ENCODE measurements at places on chromosomes 4 and X.

- no peak for DNase-seq
Observed at GRCh38 chr4:114257501-114257900, 278.1 kb upstream of the ARSJ start.

- no peak for DNase-seq
Observed at GRCh38 chr4:72564789-72565188, 4.2 kb downstream of the ADAMTS3 start.

DNA sequence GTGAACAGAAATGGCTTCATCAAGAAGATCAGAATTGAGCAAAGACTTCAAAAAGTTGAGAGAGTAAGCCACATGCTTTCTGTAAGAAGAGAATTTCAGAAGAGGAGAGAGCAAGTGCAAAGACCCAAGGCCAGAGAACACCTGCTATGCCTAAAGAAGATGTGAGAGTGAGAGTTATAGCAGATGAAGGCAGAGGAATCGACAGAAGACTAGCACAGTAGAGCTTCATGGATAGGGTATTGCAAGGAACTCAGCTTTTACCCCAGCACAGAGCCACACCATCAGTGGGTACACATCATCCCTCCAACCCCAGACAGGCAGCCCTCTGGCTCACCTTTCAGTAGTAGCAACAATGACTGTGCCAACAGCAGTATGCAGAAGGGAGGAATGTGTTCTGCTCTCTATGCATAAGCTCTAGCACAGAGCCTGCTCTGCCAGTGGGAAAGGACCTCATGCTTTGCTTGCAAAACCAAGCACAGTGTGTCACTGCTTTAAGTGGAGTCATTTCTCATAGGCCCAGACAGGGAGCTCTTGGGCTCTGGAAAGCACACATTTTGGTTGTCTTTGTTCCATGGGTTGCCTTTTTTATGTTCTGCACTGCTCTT is 318.6 kb downstream of the NAF1 start:
- DNase-seq, result no peak

- no peak for DNase-seq
Observed at GRCh38 chrX:103789004-103789403, 12.4 kb downstream of the PLP1 start.

GRCh38 chrX:54530357-54530900 is 410 bp downstream of the GNL3L start:
- no peak for DNase-seq

GRCh38 chr4:99468889-99469288 is 33.7 kb upstream of the ADH7 start:
- DNase-seq, result no peak

GRCh38 chr4:99856166-99856565 is 38.1 kb downstream of the LAMTOR3 start:
- no peak for DNase-seq

GRCh38 chr4:77671051-77671450 is 65.4 kb downstream of the CXCL13 start:
- no peak for DNase-seq

GRCh38 chr4:152577708-152578396 is 42.0 kb upstream of the FBXW7 start:
- no peak for DNase-seq

- no peak for DNase-seq
Observed at GRCh38 chr4:148056879-148057278, 325.0 kb downstream of the ARHGAP10 start.

- no peak for DNase-seq
Observed at GRCh38 chr4:109278594-109279031, 23.8 kb downstream of the COL25A1 start.

GRCh38 chr4:186240848-186241491 is 13.7 kb downstream of the KLKB1 start:
- DNase-seq, result no peak

DNA sequence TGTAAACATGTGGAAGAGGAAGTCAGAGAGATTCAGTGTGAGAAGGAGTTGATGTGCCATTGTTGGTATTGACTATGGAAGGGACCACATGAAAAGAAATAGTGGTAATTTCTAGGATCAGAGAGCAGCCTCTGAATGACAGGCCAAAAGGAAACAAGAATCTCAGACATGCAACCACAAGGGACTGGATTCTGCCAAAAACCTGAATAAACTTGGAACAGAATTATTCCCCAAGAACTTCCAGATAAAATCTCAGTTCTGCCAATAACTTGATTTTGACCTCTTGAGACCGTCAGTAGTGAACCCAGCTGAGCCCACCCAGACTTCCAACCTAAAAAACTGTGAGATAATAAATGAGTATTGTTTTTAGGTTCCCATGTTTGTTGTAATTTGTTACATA is 653.6 kb upstream of the NR3C2 start:
- DNase-seq, result no peak

DNA sequence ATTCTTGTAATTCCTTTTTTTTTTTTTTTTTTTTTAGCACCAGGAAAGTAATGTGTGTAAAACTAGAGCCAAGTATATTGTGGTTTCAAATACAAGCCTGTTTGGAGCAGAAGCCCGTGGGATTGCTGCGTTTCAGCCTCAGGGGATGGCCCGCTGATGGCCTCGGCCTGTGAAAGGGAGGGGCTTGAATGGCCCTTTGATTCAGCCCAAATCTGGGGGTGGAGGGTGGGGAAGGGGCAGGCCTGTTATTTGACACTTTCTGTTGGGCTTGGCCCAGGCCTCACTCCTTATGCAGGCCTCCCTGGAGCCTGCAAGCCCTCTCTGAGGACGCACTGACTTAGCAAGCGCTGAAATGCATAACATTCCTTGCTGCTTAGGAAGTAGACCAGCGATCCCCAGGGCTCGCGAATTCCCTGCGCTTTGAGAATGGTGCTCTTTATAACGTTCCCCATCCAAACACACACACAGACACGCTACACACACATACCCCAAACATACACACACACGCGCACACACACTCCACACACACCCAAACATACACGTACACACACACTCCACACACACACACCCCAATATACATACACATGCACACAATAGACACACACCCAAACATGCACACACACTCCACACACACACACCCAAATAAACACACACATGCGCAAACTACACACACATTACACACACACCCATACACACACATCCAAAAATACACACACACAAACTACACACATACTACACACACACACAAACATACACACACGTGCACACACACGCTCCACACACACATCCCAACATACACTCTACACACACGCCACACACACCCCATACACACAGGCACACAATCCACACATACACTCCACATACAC is 29.6 kb downstream of the TLR10 start:
- DNase-seq, result no peak

- no peak for DNase-seq
Observed at GRCh38 chr4:150821641-150822040, 193.4 kb downstream of the LRBA start.

- no peak for DNase-seq
Observed at GRCh38 chr4:118931786-118932185, 43.1 kb downstream of the SYNPO2 start.

DNA sequence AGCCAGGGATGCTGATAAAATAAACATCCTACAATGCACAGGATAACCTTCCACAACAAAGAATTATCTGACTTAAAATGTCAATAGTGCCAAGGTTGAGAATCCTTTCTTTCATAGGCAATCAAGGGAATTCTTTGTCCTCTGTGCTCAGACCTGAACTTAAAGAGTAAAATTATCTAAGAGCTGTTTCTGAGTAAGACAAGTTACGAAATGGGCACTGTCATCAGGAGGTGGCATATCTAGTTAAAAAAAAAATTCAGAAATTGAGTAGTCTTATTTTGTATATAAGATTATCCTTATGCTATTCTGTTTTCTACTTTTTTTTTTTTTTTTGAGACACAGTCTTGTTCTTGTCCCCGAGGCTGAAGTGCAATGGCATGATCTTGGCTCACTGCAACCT is 3.3 kb upstream of the RAB33B start:
- no peak for DNase-seq

DNA sequence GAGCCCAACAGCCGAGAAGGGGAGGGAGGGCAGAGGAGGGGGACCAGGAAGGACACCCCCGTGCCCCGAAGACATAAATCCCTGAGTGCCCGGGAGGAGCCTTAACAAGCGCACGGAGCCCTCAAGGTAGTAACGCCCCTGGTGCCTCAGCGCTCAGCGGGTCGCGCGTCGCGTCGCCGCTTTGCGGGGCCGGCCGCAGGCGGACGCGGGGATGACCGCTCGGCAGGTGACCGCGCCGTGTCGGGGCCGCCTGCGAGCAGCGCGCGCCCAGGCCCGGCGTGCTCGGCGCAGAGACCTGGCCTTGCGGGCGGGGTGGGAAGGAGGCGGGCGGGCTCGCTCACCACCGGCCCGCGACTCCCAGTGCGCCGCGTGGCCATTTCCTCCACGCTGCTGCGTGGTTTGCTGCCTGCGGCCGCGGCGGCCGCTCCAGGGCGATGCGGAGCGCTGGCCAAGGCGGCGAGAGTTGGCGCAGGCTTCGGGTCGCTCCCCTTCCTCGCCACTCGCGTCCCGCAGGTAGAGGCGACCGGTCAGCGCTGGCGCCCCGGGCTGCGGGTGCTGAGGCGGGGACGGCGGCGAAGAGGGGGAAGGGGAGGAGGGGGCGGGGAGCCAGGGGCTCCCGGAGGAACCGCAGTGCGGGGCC is 632 bp downstream of the CCSER1 start:
- DNase-seq, result no peak

- no peak for DNase-seq
Observed at GRCh38 chr4:99205153-99205979, 13.7 kb downstream of the ADH6 start.

- DNase-seq, result no peak
Observed at GRCh38 chr4:22077571-22077970, 129.0 kb upstream of the KCNIP4 start.

GRCh38 chr4:8356856-8357255 is 83.7 kb downstream of the ACOX3 start:
- no peak for DNase-seq

- no peak for DNase-seq
Observed at GRCh38 chr4:41528512-41529205, 9.3 kb upstream of the LIMCH1 start.

DNA sequence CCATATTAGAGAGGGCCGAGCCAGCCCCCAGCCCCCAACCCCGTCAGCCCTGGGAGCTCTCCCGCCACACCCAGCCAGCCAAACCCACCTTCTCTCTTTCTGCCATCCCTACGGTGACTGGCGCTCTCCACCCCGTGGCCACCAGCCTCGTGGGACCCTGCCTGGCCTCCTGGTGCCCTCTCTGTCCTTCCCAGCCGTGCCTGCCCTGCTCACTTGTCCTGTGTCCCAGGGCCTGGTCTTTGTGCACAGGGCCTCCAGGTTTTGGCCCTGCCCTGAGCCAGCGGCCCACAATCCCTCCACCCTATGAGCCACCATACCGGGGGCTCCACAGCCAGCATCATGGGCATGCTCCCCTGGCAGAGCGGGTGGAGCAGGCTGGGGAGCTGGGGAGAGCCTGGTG is 77.4 kb downstream of the ABLIM2 start:
- no peak for DNase-seq

- no peak for DNase-seq
Observed at GRCh38 chr4:150033901-150034300, 44.3 kb upstream of the DCLK2 start.

- DNase-seq, result no peak
Observed at GRCh38 chrX:72145181-72145580, 13.5 kb upstream of the RTL5 start.

DNA sequence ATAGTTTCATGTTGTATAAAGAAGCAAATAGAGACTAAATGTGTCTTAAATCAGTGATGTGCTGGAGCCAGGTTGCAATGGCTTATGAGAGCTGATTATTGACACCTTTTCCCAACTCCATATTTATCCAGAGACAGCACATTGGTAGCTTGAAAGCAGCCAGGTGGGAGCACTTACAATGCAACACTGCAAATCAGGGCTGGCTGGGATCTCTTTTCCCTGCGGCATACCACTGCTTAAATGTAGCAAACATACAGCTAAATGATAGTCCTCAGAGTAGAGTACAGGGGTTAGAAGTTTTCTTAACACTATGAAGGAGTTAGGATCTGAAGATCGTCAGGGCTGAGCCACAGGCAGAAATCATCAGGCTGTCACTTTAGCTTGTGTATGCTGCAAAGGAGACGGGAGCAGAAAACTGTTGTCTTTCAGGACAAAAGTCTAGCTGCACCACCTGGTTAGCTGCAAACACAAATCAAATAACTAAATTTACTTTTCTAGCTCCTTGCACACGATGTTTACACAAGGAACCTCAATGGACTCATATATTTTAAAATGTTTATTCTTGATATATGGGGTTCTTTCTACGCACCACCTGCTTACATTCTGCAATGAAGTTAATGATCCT is 527.3 kb downstream of the TLL1 start:
- DNase-seq, result no peak

DNA sequence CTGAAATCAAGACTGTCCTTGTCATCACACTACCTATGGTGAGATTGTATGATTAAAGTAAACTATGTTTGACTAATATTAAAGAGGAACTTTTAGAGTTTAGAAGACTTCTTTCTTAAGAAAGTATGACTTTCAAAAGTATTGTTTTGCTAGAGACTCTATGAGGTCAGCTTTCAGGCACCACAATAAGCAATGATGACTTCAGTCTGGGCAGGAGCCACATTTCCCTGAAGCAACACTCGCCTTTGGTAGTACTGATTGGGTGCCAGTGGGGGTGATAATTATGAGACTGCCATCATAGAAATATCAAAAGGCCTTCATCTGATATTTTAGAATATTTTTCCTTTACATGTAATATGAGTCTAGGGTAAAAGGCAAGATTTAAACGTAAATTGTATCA is 212.6 kb downstream of the DTHD1 start:
- no peak for DNase-seq

GRCh38 chr4:39682138-39682537 is 15.8 kb upstream of the UBE2K start:
- DNase-seq, result no peak

DNA sequence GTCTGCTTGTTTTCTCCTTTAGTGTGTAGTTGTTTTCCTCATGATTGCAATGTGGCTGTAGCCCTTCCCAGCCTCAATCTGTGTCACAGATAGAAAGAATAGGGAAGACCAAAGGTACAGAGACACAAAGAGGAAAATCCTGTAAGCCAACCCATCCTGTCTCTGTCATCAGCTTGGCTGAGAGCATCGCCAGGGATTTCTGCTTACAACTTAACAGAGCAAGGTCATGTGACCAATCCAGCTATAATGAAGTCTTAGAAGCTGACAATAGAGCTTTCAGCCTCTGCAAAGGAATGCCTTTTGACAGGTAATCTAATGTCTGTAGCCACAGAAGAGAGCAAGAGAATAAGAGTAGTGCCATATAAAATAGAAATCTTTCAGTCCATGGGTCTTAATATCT is 1598.0 kb upstream of the AGA start:
- no peak for DNase-seq

GRCh38 chrX:13669246-13669737 is 16.4 kb downstream of the TCEANC start:
- no peak for DNase-seq

Data from GM12892 (cell line).